Brain microvascular endothelial cell (primary cell): ENCODE measurements at places on chromosomes 16 and 17.

GRCh38 chr17:65523411-65523810 lies 38.0 kb downstream of the AXIN2 start:
- no peak for DNase-seq

DNA sequence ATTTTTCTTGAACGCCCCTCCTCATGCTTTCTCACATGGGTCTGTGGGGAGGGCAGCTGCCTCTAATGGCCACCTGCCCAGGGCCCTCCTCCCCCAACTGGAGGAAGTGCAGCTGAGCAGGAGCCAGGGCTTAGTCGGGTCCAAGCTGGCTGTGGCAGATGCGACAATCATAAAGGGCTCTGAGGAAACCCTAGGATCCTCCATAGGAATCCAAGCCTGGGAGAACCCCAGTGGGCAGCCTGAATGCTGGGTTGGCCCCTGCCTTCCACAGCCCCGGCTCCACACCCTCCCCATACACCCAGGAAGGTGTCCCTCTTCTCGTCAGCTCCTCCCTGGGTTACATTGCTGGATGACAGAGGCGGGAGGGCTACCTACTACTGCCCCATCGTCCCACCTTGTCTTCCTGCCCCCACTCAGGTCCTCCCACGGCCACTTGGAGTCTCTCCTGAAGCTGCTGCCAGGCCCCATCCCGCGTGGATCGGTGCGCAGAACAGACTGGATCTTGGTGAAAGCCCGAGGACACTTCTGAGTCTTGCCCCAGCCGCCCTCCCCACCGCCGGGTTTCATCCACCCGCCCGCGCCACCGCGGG lies 15.6 kb upstream of the CBFB start:
- no peak for DNase-seq

DNA sequence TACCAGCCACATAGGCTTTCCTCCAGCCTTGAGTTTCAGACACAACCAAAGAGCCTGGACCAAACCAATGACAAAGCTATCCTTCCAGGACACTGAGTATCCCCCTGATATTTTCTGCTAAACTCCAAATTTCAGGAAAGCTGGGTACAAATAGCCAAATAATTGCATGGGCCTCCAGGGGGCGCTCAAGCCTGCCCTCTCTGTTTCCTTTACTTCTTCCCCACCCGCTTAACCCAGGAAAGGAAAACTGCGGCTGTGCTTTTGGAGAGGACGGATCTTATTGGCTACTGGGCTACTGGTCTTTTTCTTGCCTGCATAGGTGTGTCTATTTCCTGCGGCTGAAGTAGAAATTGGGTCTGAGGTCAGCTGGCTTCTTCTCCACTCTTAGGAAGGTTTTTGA lies 30.1 kb downstream of the GNGT2 start:
- peak; percentile 48 for DNase-seq

DNA sequence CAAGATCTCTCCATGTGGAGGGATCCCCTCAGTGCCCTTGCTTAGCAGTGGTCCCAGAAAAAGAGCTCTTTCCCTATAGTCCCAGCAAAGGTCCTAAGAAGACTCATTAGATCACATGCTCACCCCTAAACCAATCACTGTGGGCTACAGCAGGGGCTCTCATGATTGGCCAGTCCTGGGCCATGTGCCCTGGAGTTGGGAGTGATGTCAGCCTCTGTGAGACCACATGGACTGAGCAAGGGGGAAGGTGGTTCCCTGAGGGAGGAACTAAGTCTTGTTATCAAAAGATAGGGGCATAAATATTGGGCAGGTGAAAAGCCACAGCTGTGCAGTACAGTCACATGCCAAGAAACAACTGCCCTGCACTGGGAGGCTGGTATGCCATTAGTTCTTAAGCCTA lies 51.3 kb downstream of the SCNN1B start:
- no peak for DNase-seq

DNA sequence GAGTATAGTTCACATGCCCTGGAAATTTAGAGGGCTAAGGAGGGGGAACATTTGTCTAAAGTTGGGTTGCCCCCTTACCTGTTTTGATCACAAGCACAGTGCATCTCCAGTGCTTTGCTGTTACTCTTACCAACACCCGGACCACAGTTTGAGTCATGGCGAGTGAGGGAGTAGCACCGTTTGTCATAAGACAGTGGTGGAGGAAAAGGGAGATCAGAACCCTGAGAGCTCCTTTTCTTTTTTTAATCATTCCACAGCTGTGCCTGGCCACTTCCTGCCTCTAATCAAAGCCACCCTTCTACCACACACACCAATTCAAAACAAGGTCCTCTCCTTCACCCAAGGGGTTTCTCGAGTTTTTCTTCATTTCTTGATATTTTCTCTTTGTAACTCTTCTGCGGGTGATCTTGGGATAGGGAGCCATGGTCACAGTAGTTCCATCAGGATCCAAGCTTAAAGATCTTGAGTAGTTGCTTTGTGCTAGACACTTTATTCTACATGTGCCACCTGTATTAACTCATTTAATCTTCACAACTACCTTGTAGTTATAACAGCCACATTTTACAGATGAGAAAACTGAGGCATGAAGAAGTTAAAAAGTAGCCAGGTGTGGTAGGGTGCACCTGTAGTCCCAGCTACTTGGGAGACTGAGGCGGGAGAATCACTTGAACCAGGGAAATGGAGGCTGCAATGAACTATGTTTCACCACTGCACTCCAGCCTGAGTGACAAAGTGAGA lies 5.0 kb upstream of the MYL4 start:
- DNase-seq = peak; percentile 34

- DNase-seq = no peak
Observed at GRCh38 chr16:59260892-59261291, 526.8 kb upstream of the GOT2 start.

DNA sequence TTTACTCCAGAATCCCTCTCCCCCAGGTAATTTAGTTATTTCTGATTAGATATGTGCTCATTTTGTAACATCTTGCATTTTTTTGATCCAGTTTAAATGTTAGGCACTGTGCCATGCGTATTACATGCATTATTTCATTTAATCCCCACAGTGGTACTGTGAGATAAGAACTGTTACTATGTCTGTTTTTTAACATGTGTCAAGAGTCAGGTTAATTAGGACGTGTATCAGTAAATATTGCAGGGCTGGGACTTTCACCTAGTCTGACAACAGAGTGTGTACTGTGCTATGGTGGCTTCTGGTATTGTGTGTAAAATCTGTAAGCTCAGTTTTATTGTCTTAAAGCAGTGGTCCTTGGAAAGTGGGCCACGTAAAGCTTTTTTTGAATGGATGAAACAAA lies 10.6 kb downstream of the RSPRY1 start:
- no peak for DNase-seq

DNA sequence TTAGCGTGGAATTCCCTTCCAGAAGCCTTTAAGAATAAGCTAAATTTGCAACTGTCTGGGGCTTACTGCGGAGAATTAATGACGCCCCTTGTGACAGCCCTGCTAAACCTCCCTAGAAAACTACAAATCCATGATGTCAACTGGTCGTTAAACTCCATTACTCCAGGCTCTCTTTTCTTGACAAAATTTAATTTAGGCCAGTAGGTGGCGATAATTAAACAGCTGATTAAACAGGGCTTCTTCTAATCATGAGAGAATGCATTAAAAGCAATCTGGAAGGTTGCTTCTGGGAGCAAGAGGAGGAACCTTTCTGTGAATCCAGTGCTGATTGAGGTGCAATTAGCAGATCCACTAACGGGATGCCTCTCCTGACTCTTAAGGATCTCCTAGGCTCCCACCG lies 8.1 kb upstream of the NLRP1 start:
- DNase-seq = no peak

GRCh38 chr16:46739934-46740333 lies 8.2 kb downstream of the MYLK3 start:
- DNase-seq = no peak

- DNase-seq = no peak
Observed at GRCh38 chr17:34579979-34580684, 750 bp downstream of the TMEM132E start.

- peak; percentile 37 for DNase-seq
Observed at GRCh38 chr16:23679274-23679985, 741 bp downstream of the PLK1 start.

GRCh38 chr17:75131278-75132017 lies at the start of gene NT5C:
Gene NT5C (minus strand): TSS chr17:75131742. CDS start chr17:75131707, 35 bp downstream.
- DNase-seq = peak; percentile 48

GRCh38 chr16:23920899-23921298 lies 85.1 kb downstream of the PRKCB start:
- no peak for DNase-seq

GRCh38 chr16:61366006-61366405 lies 670.2 kb downstream of the CDH8 start:
- no peak for DNase-seq
